Placental pericyte (primary cell): ENCODE measurements at places on chromosomes 2 and 18. TPM values are rescaled to one million over a fixed set of nuclear protein-coding genes. Genes with fewer than 3 reads are reported as not detected.

Gene MBD2
- 18.8 and 26.2 TPM in 2 replicates for total RNA-seq

Gene RTKN
- total RNA-seq = 9.4 and 17.5 TPM in 2 replicates

Gene KCNF1
- total RNA-seq = not detected in 2 replicates

Gene PDE11A
- 0.43 TPM in 1 of 2 replicates, not detected in the other for total RNA-seq

Gene SCN7A
- total RNA-seq = under 0.01 TPM in 1 of 2 replicates, not detected in the other

Gene TAF4B
- total RNA-seq = 1.6 and 2.0 TPM in 2 replicates

Gene CCDC74A
- total RNA-seq = 5.9 and 14.0 TPM in 2 replicates

Gene RIT2
- total RNA-seq = not detected in 2 replicates

Gene CAMKMT
- 5.9 and 7.0 TPM in 2 replicates for total RNA-seq

Gene TGFBRAP1
- 21.2 and 42.5 TPM in 2 replicates for total RNA-seq

Gene RASGRP3
- total RNA-seq = 4.8 and 11.2 TPM in 2 replicates

Gene PREPL
- total RNA-seq = 37.2 and 40.2 TPM in 2 replicates

Gene PLGLB1
- total RNA-seq = 1.0 TPM in 1 of 2 replicates, not detected in the other

Gene PSMA8
- not detected in 2 replicates for total RNA-seq

Gene TEX44
- total RNA-seq = not detected in 2 replicates

Gene MRPL30
- 25.6 and 31.8 TPM in 2 replicates for total RNA-seq

Gene SERPINB13
- total RNA-seq = not detected in 2 replicates

Gene DNPEP
- 64.0 and 76.8 TPM in 2 replicates for total RNA-seq

Gene CXCR1
- total RNA-seq = not detected in 2 replicates

Gene BMP10
- 0.44 TPM in 1 of 2 replicates, not detected in the other for total RNA-seq

Gene CD302
- 3.6 and 4.2 TPM in 2 replicates for total RNA-seq

Gene SPR
- total RNA-seq = 15.7 and 16.2 TPM in 2 replicates

Gene GAREM2
- 1.3 TPM in 2 replicates for total RNA-seq

Gene MC2R
- total RNA-seq = not detected in 2 replicates

Gene CRYBA2
- not detected in 2 replicates for total RNA-seq

Gene MEP1B
- not detected in 2 replicates for total RNA-seq

Gene PUS10
- 5.5 and 6.7 TPM in 2 replicates for total RNA-seq

Gene SOWAHC
- total RNA-seq = 5.0 and 14.0 TPM in 2 replicates

Gene ALPI
- total RNA-seq = not detected in 2 replicates

Gene TMEM178A
- 0.14 and 0.88 TPM in 2 replicates for total RNA-seq

Gene AQP12B
- total RNA-seq = not detected in 2 replicates

Gene DLGAP1
- 0.43 and 3.1 TPM in 2 replicates for total RNA-seq

Gene LYPD1
- total RNA-seq = 5.5 and 108 TPM in 2 replicates

Gene REG1B
- not detected in 2 replicates for total RNA-seq

Gene ACVR2A
- 8.9 and 44.2 TPM in 2 replicates for total RNA-seq

Gene TRIB2
- total RNA-seq = 32.6 and 83.8 TPM in 2 replicates

Gene OBSL1
- total RNA-seq = 45.7 and 55.1 TPM in 2 replicates

Gene ALPG
- not detected in 2 replicates for total RNA-seq

Gene TRIM43
- not detected in 2 replicates for total RNA-seq

Gene TRIM54
- not detected in 2 replicates for total RNA-seq

Gene RAB6C
- total RNA-seq = not detected in 2 replicates

Gene GKN2
- 0.22 TPM in 1 of 2 replicates, not detected in the other for total RNA-seq

Gene LHCGR
- not detected in 2 replicates for total RNA-seq

Gene NLRC4
- total RNA-seq = not detected in 2 replicates

Gene CTIF
- total RNA-seq = 32.4 and 35.2 TPM in 2 replicates

Gene EIPR1
- 27.4 and 42.7 TPM in 2 replicates for total RNA-seq

Gene CCL20
- total RNA-seq = 1.1 and 8.1 TPM in 2 replicates

Gene CCDC74B
- total RNA-seq = 2.6 and 5.0 TPM in 2 replicates

Gene BOLL
- total RNA-seq = not detected in 2 replicates

Gene MAPK4
- total RNA-seq = not detected in 2 replicates

Gene HOXD13
- not detected in 2 replicates for total RNA-seq

Gene ZSWIM2
- not detected in 2 replicates for total RNA-seq
